ENCODE measurements at places on chromosomes 11 and 22.

GRCh38 chr11:117146521-117146920, 2.4 kb downstream of the PAFAH1B2 start:
- DNase-seq, result no peak

- peak; percentile 38 for DNase-seq
These were observed 87.9 kb downstream of the OSBP2 start for GRCh38 chr22:30782613-30783012.

- DNase-seq, result no peak
These were observed 64.6 kb upstream of the LMO1 start for GRCh38 chr11:8328231-8328794.

DNA sequence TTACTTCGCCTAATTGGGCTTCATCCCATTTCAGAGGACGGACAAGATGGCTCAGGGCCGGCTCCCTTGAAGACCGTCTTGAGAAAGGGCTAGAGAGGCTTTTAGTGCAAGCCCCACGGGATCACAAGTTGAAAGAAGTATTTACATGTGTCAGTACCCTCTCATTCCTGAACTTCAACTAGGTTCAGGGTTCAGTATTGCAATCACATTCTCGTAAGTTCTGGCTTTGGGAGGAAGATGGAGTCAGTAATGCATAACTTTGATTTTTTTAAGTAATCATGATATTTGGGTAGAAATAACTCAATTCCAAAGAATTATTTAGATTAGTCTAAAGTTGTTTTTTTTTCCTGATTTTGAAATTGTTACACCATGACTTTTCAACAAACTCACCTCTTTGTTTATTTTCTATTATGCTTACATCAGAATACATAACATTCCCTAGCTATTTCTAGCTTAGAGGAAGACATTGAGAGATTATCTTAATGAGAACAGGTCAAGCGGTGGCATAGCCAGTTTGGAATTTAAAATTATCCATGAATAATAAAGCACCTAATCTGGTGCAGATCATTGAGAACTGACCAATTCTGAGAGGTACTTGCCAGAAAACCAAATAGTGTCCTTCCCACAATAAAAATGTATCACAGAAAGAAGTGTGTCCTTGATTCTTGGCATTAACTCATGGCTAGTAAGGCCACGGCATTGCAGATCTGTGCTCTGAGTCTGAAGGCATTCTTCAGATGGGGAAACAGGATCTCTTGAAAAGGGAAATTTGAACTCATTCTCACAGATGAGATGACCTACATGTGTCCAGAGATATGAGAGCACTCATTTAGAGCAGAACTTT, 92.1 kb upstream of the BLID start:
- DNase-seq, result no peak

DNA sequence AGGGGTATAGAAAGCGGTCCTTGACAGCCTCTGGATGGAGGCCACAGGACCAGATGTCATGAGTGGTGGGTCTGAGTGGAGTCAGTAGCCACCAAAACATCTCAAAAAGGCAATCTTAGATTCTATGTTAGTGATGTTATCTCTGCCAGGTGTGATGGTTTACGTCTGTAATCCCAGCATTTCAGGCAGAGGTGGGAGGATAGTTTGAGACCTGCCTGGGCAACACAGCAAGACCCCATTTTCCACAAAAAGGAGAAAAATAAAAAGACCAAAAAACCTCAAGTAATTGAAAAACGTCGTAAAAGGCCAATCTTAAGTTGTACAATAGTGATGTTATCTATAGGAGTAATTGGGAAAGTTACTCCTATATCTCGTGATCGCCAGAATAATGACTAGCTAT, 3.7 kb upstream of the MTCH2 start:
- no peak for DNase-seq

GRCh38 chr22:49513358-49513851, 314.3 kb downstream of the BRD1 start:
- DNase-seq, result no peak

GRCh38 chr11:113514856-113515255, 39.7 kb upstream of the DRD2 start:
- no peak for DNase-seq

DNA sequence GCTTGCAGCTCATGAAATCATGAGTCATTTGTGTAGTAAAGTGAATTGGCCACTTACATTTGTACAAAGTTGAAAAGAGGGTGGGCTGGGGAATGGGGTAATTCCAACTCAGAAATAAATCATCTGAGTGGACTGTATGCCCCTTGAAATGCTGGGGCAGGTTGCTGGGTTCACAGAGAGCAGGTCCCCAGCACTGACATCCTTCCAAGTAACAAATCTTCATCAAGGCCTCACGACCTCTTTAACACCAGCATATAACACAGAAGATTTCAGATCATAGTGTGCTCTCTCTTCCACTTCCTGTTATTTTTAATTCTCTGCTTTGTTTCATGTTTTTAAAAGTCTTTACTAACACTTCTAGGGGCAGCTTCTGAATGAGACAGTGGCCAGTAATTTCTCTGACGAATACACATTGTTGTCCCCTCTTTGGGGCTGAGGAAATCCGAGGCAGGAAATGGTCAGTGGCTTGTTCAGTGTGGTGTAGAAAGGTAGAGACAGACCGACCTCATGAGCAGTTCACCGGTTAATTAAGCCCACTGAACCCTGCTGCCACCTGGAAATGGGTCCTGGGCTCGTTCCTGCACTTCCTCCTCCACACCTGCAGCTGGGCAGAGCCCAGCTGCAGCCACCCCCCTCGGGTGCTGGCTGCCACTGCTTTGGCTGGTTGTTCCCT, 127.7 kb downstream of the MAML2 start:
- no peak for DNase-seq

- no peak for DNase-seq
These were observed 31.9 kb downstream of the IL18BP start for GRCh38 chr11:72030472-72031045.

DNA sequence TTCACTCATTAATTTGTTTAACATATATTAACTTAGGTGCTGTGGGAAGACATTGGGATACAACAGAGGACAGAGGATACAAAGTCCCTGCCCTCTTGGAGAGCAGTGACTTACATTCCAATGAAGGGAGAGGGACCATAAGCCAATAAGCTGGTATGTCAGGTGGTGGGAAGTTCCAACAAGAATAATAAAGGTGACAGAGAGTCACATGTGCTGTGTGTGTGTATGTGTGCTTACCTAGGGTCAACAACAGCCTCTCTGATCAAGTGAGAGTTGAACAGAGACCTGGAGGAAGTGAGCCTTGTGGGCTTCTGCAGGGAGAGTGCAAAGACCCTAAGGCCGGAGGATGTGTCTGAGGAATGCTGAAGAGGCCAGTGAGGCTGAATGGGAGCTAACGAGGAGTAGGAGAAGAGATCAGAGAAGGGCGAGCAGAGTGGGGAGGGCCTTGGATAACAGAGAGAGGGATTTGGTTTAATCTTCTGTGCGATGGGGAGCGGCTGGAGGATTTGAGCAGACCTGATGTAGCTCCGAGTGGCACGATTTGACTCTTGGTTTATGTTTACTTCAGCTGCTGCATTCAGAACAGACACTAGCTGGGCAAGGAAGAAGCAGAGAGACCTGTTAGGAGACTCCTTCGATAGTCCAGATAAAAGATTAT, 35.3 kb downstream of the MAP6 start:
- DNase-seq, result peak; percentile 67

DNA sequence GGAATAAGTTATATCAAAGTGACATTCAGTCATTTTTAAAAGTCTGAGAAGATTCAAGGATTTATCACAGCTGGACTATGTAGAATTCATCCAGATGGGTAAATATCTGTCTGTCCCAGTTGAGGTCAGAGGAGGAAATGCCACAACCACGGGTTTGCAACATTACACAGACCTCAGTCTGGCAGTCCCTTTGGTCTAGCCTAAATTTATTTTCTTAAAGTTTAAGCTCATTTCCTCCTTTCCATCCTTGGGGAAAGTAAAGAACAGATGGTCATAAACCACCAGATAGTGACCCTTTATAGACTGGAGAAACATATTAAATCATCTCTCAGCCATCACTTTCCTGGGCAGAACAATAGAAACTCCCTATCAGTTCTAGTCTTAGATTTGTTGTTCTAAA, 238.4 kb upstream of the DDI1 start:
- DNase-seq, result no peak

GRCh38 chr22:40027191-40028097, 32.7 kb downstream of the FAM83F start:
- DNase-seq, result no peak

DNA sequence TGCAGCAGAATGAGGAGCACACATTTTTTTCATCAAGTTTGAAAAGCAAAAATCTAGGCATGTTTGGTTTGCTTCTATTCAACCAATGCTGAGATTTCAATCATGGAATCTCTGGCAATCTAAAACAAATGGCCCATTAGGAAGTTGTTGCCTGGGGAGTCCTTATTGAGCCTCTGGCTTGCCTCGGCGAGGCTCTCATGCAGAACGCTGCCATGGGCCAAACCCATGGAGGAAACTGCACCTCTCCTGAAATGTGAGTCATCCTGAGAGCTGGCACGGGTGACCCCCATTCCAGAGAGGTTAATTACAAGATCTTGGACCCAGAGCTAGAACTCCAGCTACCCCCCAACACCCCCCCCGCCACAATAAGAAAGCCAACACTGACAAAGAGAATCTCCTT, 80.7 kb downstream of the MN1 start:
- no peak for DNase-seq

GRCh38 chr11:131976021-131976420, 605.6 kb downstream of the NTM start:
- no peak for DNase-seq

- DNase-seq, result no peak
These were observed 86.1 kb downstream of the TRIM44 start for GRCh38 chr11:35748644-35749043.

DNA sequence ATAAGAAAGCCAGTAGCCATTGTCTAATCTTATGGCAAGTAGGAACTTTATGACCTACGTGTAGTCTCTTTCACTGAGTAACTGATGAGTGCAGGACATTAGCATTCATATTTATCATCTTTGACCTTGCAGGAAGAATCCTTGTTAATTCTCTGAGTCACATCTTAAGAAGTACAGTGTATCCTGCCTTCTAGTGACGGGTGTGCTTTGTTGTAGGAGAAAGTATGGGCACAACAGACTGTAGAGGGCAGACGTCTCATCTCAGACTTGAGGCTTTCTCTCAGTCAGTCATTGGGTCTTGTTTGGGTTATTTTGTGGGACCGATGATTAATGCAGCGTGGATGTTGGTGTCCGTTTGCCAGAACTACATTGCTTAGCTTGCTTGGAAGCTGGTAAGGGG, 6.8 kb downstream of the RNF214 start:
- DNase-seq, result peak; percentile 45

- DNase-seq, result peak; percentile 82
These were observed 40.4 kb upstream of the AKIP1 start for GRCh38 chr11:8870411-8871170.

- DNase-seq, result no peak
These were observed 79.4 kb downstream of the ATM start for GRCh38 chr11:108302121-108302785.

- no peak for DNase-seq
These were observed 882 bp downstream of the ANO1 start for GRCh38 chr11:70078781-70079616.

- no peak for DNase-seq
These were observed 334.8 kb downstream of the GUCY1A2 start for GRCh38 chr11:106683435-106683834.

GRCh38 chr11:74417379-74417804, 19.2 kb upstream of the PGM2L1 start:
- peak; percentile 19 for DNase-seq

DNA sequence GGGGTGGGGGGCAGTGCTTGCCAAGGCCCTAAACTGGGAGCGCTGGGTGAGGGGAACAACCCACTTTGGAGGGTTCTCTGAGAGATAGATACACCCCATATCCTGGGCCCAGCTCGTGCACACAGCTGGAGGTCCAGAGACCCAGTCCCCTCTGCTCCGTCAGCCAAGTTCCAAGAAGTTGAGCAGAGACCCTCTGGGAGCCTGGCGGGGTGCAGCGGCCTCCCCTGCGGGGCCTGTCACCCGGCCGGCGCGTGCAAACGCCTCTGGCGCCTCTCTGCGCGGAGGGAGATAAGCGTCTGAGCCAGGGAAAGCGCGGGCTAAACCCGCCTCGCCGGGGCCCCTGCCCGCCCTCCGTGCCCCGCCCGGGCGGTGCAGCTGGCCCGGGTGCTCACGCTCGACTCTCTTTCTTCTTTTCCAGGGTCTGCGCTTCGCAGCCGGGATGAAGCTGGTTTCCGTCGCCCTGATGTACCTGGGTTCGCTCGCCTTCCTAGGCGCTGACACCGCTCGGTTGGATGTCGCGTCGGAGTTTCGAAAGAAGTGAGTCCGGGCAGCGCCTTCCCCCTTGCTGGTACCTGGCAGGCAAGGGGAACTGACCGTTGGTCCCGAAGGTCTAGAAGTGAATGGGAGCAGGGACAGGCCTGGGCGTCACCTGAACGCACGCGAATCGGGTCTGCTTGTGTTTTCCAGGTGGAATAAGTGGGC, 540 bp downstream of the ADM start:
- DNase-seq, result peak; percentile 78

GRCh38 chr11:111417766-111418435, 38.8 kb upstream of the POU2AF1 start:
- DNase-seq, result peak; percentile 65

DNA sequence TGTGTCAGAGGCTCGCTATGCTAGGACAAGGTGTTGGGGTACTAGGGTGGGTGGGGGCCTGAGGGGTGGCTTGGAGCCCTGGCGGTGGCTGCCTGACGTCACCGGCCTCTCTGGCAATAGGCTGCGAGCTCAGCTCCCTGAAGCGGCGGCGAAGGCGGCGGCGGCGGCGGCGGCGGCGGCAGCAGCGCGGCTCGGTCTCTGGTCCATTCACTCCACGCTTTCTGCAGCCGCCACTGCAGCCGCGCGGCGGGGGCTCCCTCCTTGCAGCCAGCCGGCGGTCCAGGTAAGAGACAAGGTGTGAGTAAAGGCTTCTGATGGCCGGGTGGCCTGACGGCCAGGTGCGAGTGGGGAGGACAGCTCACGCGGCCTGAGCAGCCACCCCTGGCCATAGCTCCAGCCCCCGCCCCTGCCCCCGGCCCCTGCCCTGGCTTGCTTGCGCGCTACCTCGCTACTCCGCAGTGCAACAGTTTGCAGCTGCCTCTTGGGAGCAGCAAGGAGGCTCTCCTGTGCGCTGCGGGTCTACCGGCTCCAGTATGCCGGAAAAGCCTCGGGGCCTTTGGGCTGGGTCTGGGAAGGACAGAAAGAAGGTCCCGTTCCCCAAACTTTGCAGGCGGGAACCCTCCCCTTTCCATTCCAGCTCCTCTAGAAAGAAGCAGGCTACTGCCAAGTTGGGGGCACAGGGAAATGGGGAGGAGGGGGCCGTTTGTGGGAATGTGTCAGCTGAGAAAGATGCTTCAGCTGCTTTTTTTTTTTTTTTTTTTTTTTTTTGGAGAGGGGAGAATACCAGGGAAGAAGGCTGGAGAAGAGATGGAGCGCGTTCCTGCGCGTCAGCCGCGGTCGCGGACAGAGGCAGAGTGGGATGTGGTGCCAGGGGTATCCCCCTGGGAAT, at the start of gene C11orf87:
C11orf87 (plus strand) TSS at position 210 of the 889 bp plus-strand sequence. CDS start 1,444 bp downstream, outside the sequence.
- peak; percentile 16 for DNase-seq

GRCh38 chr11:73308003-73308960, at the start of gene ARHGEF17:
Gene ARHGEF17, plus strand, starts transcription at chr11:73308276. Its CDS starts 363 bp downstream, at chr11:73308639.
- DNase-seq, result peak; percentile 89
